Forelimb muscle (tissue), 1 donor: ENCODE measurements at places on chromosomes 7 and 10. TPM values are rescaled to one million over a fixed set of nuclear protein-coding genes. Genes with fewer than 3 reads are reported as not detected.

MYH16 gene
- 0.18 TPM for polyA plus RNA-seq

ATAD1 gene
- polyA plus RNA-seq: 30.3 TPM

APBB1IP gene
- 1.6 TPM for polyA plus RNA-seq

CCDC172 gene
- not detected for polyA plus RNA-seq

GNG11 gene
- polyA plus RNA-seq: 21.8 TPM

FAM13C gene
- polyA plus RNA-seq: 27.4 TPM

GIMAP5 gene
- 7.7 TPM for polyA plus RNA-seq

- no peak for DNase-seq
Observed at GRCh38 chr10:13624630-13625029, 37.9 kb downstream of the PRPF18 start.

GRCh38 chr10:88442716-88443115 lies 140.4 kb downstream of the RNLS start:
- no peak for DNase-seq

GRCh38 chr10:71888623-71889387 lies 37.8 kb upstream of the PSAP start:
- peak; percentile 52 for DNase-seq

DNA sequence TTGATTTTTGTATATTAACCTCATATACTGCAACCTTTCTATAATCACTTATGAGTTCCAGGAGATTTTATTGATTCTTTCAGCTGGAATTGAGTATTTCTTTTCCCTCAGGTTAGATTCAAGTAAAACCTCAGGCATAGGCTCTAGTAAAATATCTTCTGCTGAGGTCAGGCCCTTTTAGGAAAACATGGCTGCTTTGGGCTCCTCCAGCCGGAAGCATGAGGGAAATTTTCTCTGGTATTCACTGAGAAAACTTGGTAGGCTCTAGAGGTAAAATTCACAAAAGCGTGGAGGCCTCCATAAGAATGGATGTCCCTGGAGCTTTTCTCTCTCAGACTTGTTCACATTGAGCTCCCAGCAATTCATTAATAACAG lies 56.7 kb downstream of the AKR1E2 start:
- no peak for DNase-seq

DNA sequence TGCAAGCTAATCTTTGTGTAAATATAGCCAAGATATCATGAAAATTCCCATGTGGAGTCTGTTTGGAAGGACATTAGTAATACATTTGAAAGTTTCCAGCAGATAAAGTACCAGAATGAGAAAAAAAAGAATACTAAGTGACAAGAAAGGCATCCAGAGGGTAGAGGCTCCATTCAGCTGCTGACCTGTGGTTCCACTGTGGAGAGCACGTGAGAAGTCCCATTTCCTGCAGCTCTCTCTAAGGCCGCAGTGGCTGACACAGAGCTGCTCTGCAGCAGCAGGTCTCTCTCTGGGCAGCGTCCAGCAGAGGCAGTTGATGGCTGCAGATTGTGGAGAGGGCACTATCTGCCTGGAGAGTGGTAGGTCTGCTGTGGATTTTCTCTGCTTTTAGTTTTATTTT lies 100.1 kb upstream of the TMEM72 start:
- DNase-seq: no peak

GRCh38 chr7:41189866-41190265 lies 513.0 kb downstream of the INHBA start:
- DNase-seq: no peak

DNA sequence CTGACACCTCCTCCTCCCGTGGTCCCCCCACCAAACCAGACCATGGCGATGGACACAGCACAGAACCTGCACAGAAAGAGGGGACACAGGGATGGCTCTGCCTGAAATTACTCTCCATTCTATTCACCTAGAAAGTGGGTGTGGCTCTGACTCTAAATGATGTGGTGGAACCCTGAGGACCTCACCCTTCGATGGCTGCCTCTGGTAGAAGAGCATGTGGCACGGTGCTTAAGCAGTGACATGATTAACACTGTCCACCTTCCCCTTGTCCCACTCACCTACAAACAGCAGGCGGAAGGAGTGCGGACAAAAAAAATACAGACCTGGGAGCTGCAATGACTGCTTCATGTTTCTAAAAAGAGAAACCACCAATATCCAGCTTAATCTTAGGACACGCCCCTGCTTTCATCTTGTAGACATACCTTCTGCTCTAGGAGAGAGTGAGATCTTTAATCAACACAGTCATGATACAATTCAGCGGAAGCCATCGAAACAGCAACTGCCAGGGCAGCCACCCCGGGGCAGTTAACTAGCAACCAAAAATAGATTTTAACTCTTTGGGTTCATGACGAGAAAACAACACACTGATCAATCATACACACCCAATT lies 11.4 kb downstream of the JCAD start:
- DNase-seq: no peak

DNA sequence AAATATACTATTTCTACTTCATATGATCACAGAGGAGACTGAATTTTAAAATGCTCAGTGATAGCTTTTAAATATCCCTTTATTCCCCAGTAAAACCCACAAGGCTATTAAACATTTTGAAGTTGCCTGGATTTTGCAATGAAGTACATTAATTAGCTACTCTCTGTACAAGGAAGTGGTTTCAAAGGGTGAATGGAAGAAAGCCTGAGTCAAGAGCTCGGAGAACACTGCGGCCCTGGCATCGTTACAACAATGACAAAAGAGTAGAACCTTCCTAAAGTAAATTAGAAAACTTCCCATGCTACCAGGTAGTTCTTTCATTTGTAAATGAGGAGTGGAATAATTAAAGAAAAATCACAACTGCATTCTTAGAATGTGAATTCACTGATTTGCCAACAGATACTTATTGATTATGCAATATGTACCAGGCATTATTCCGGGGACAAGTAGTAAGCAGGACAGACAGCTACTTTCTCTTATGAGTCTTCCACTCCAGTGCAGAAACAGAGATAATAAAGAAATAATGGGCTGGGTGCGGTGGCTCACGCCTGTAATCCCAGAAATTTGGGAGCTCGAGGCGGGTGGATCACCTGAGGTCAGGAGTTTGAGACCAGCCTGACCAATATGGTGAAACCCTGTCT lies 63.0 kb downstream of the ZNF22 start:
- no peak for DNase-seq

GRCh38 chr10:75436896-75437295 lies 5.5 kb downstream of the LRMDA start:
- DNase-seq: no peak

DNA sequence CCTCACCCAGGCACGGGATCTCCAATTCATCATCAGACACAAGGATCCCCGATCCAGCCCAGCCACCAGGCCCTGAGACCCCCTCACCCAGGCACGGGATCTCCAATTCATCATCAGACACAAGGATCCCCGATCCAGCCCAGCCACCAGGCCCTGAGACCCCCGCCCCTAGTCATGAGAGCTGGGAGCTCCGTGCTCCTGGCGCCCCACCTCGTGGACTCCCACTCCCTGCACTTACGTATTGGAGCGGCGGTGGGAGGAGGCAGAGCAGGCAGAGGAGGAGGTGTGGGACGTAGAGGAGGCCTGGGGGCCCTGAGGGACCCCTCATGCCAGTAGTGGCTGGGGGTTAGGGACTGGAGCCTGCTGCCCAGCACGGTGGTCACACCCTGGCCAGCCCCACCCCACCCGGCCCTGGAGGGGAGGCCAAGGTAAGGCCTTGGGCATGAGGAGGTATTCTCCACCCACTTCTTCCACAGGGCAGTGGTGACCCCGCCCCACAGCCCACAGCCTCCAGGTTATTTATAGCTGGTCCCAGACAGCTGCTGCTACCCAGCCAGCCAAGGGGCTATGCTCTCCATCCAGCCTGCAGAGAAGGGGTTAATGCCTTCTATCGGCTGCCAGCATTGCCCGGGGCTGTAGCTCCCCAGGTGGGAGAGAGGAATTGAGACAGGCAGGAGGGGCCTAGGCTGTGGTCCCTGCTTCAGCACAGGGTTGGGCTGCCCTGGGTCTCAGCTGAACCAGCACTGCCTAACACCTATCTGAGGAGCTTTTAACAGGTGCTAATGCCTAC lies 17.6 kb upstream of the CRHR2 start:
- DNase-seq: no peak

DNA sequence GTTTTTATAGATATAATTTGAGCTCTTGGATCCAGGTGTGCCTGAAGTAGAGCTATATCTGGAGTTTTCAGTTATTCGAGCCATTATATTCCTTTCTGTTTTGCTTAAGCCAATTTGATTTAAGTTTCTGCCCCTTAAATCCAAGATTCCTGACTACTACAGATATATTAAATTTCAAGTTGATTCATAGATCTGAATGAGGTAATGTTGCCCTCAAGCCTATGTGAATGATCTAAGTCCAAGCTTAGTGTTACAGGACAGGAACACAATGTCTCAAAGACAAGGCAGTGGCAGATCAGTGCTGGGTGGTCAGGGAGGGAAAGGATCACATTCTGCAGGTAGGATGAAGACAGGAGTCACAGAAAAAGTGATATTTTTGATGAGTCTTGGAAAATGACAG lies 75.7 kb upstream of the CTBP2 start:
- DNase-seq: no peak

GRCh38 chr10:43417950-43418768 lies 9.2 kb upstream of the HNRNPF start:
- DNase-seq: no peak

DNA sequence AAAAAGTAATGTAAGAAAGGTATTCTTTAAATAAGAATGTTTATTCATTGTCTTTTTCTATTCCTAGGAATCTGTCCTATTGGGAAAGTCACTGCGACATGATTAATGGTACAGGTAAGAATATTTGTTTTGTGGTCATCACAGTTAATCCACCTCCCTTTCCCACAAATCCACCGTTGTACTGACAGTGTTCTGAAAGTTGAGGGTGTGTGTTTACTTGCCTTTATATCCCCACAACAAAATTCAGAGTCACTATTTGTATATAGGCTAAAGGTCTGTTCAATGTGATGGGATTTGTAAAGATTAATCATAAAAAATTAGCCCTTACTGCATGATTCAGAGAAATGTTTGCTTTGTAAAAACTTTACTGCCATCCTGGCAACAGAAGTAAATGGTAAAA lies 27.9 kb downstream of the CD36 start:
- no peak for DNase-seq
